ENCODE measurements at places on chromosomes 4 and X.
A peak's percentile ranks its signal among the peaks of the same experiment; 100 is the strongest.

- DNase-seq, result no peak
Measured at GRCh38 chr4:123579961-123580360, 183.4 kb downstream of the SPRY1 start.

DNA sequence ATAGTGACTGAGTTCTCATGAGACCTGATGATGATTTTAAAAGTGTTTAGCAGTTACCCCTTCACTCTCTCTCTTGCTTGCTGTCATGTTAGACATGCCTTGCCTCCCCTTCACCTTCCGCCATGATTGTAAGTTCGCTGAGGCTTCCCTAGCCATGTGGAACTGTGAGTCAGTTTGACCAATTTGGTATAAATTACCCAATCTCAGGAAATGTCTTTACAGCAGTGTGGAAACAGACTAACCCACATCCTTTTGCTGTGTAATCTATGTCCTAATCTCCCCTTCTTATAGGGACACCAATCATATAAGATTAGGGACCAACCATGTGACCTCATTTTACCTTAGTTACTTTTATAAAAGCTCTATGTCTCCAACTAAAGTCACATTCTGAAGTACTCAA lies 677.8 kb downstream of the ADGRL3 start:
- no peak for DNase-seq

DNA sequence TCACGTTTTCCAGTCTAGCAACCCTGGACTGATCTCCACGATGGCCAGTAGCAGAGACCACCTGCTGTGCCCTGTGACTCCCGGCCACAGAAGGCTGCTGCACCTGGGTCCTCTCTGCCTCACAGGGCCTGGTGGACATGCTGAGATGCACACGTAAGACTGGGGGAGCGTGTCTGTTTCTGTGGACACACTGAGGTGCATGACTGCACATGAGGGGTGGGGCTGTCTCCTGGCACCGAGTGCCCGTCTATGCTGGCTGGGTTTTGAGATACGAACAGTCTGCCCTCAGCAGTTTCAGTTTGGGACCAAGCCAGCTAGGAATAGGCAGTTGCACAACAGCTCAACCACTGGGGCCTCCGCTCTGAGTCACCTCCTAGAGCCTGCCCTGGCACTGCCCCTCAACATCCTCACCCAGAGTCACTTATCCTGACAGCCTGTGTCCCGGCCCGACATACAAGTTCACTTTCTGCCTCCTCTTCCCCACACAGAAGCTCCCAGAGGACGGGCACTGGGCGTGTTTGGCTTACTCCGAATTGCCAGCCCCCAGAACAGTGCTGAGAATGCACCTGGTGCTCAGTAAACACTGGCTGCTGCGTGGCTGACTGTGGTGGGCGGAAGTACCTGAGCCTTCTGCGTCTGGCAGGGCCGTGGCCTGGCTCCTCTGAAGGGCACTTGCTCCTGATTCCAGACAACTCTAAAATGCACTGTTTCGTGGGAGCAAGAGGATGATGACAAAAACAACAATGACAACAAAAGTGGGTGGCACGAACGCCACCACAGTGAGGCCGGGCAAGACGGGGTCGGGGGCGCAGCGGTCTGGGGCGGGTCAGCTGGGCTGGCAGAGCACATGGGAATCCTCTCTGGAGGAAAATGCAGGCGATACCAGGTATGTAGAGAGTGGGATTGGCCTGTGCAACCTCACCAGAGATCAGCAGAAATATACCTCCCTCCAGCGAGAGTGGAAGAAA lies 30.9 kb downstream of the RNF212 start:
- DNase-seq, result no peak

- DNase-seq, result no peak
Measured at GRCh38 chrX:11722304-11722703, 35.7 kb upstream of the MSL3 start.

GRCh38 chrX:13533726-13534125 lies 35.7 kb upstream of the EGFL6 start:
- DNase-seq, result no peak

DNA sequence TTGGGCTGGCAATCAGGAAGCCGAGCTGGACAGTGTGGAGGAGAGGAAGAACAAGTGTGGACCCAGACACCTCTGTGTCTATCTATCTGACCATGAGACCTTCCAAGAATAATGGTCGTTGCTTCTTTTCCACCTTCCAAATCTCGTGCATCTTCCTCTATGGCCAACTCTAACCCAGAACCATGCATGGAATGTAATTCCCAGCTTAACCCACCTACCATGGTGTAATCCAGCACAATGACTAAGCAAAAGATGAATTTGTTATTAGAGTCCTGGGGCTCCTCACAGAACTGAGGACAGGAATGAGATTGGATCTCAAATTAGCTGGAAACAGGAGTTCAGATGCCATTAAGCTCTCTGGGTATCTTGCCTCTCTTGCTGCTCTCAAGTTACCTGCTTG lies 17.4 kb upstream of the TMEM184C start:
- DNase-seq, result no peak

- no peak for DNase-seq
Measured at GRCh38 chrX:15206306-15206705, 63.6 kb downstream of the ASB9 start.

DNA sequence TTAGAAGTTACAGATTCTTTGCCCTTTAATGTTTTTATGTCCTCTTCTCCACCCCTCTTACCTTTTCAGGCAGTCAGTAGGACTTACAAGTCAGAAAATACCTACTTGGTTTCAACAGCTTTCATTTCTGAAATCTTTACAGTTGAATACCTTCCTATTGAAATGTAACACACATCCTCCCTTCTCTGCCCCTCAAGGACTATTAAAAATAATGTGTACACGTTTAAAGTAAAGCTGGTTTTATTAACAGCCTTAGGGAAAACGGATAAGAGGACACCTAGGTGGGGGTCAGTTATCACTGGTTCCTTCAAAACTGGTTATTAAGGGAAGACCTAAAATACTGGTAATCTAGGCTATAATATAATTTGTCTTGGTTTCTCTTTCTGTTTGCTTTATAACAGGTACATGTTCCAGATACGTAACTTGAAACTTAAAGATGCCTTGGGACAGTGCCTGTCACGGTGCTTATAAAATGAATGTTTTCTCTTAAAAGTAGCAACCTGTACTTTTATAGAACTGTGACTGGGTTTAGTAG lies 1.8 kb downstream of the CCSER1 start:
- no peak for DNase-seq

DNA sequence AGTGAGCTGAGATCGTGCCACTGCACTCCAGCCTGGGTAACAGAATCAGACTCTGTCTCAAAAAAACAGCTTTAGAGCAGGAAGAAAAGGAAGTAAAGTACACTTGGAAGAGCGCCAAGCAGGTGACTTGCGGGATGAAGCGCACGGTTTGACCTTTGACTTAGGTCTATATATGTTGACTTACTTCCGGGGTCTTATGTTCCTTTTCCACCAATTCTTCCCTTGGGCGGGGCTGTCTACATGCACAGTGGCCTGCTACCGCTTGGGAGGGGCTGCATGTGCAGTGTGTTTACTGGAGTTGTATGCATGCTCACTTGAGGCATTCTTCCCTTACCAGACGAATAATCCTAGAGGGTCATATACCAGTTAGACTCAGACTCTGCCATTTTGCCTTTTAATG lies 108.6 kb downstream of the APOOL start:
- DNase-seq, result no peak

- no peak for DNase-seq
Measured at GRCh38 chr4:77734928-77735327, 84.2 kb downstream of the CNOT6L start.

DNA sequence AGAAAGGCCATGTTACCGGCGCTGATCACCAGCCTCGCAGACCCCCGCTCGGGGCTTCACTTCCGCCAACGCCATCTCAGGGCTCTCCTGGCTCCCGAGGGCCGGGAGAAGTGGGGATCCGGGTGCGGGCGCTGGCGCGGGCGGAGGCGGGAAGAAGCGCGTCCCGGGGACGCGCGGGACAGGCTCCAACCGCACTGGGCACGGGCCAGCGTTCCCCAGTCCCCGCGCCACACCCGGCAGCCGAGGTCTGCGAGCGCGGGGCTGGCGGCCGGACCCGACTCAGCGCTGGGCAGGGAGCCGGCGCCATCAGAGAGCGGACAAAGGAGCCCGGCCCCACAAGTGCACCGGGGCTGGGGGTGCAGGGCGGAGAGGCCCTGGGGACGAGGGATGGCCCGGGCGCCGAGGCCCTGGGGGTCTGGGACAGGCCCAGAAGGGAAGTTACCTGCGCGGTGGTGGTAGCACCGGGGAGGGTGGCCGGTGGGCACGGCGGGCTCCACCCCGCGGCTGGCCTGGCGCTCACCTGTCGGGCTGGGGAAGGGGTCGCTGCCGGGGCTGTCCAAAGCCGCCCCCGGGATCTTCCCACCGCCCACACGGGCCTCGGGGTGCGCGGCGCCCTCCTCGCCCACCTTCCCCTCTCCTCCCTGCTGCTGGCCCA lies 449 bp downstream of the CTPS2 start:
- DNase-seq, result no peak

DNA sequence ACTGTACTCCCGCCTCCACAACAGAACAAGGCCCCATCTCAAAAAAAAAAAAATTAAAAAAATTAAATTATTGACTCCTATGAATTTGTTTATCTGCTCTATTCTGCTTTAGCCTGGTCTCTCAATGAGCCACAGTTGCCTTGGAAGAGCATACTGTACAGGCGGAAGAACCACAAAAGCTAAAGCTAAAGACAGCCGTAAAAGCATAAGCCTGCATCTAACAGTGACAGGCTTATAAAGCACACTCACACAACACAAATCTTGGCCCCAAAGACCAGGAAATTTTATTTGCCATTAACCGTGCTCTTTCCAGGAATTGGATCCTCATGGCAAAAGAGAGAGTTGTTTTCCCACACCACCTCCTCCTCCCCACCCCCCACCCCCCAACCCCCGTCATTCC lies 53.5 kb upstream of the KLF3 start:
- no peak for DNase-seq

GRCh38 chr4:180169394-180169793 lies 2073.8 kb upstream of the TENM3 start:
- DNase-seq, result no peak

- DNase-seq, result no peak
Measured at GRCh38 chr4:122764071-122764820, 31.7 kb downstream of the BBS12 start.

DNA sequence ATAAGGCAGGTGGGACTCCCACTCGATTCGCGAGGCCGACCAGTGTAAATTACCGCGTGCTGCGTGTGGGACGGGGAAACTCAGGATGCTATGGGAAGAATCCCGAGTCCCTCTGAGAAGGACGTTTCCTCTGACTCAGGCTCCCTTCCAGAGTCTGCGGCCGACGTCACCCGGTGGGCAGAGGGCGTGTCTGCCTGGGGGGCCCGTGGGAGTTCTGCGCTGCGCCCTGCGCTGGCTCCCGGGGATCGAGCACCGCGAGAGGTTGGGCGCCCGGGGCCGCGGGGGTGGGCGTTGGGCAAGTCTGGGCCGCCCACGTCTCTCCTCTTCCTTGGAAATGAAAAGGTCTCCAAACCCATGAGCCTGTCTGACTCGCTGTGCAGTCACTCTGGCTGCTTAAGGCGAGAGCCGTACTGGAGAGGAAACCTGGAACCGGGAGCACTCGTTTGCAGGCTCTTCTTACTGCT lies 568 bp downstream of the NIPAL1 start:
- DNase-seq, result peak; percentile 27

GRCh38 chr4:99811850-99812249 lies 4.8 kb upstream of the DAPP1 start:
- peak; percentile 19 for DNase-seq

DNA sequence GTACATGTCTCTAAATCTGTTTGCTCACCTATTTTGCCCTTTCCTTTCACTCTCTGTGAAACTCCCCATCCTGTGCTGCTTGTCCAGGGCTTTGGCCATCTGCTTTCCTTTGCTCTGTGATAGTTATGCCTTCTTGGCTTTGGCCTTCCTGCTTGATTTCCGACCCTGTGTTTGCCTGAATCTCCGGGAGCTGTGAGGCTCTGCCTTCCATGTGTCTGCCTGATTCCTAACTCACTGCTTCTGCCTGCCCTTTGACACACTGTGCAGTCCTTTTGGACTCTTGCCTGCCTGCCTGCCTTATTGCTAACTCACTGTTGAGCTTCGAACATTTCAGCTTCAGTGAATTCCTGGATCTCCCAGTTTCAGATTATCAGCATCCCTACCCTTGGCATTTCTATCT lies 143.1 kb downstream of the C4orf33 start:
- no peak for DNase-seq

- DNase-seq, result no peak
Measured at GRCh38 chr4:184424993-184425758, 49.2 kb downstream of the IRF2 start.

GRCh38 chrX:150842198-150842685 lies 56.2 kb downstream of the CD99L2 start:
- DNase-seq, result no peak

DNA sequence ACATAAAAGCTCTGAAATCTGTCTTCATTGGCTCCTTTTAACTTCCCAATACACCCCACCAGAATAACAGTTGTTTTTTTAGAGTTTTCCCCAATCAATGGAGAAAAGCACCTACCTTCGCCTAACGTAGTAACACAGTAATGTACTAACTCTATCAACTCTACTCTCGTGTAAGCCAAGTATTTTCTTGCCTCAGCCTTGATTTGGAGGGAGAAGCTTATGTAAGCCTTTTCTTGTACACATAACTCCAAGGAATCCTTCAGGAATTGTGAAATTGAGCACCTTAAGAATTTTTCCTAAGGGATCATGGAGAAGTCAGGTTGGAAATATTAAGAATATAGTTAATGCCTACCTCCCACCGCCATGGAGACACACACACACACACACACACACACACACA lies 181.2 kb downstream of the RAPGEF2 start:
- DNase-seq, result no peak

DNA sequence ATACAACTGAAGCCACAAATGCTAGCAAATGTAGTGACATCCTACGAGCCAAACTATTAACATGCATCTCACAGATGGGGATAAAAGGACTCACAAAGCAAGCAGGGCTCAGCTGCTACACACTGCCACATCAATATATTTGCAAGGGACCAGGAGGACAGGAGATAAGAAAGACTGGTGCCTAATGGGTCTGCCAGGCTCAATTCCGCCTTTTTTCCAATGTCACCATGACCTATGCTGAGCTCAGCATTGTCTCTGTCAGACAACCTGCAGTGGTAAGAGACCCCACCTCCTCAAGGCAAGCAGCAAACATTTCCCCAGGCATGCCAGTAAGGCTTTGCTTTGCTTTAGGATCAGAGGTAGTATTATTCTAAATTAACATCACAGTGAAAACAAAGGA lies 435 bp downstream of the DCX start:
- DNase-seq, result no peak

GRCh38 chr4:143407474-143407873 lies 70.8 kb downstream of the GAB1 start:
- no peak for DNase-seq

DNA sequence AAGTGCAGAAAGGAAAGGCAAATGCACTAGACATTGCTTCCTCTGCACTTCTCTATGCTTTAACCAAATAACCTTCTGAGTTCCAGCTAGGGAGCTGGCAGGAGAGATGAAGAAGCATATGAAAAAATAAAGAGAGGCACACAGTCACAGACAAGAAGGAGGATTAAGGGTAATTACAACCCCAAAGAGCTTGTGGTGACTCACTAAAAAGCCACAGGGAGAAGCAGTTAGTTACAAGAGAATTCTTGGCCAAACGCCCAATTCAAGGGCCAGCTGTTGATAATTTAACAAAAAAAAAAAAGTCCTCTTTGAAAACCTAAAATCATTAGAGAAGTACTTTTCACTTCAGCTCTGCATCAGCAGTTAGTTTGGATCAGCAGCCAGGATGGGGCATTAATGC lies 478.0 kb downstream of the KCNIP4 start:
- DNase-seq, result no peak
